Hepatocyte (in vitro differentiated cells): ENCODE measurements at places on chromosomes 1 and 21.

DNA sequence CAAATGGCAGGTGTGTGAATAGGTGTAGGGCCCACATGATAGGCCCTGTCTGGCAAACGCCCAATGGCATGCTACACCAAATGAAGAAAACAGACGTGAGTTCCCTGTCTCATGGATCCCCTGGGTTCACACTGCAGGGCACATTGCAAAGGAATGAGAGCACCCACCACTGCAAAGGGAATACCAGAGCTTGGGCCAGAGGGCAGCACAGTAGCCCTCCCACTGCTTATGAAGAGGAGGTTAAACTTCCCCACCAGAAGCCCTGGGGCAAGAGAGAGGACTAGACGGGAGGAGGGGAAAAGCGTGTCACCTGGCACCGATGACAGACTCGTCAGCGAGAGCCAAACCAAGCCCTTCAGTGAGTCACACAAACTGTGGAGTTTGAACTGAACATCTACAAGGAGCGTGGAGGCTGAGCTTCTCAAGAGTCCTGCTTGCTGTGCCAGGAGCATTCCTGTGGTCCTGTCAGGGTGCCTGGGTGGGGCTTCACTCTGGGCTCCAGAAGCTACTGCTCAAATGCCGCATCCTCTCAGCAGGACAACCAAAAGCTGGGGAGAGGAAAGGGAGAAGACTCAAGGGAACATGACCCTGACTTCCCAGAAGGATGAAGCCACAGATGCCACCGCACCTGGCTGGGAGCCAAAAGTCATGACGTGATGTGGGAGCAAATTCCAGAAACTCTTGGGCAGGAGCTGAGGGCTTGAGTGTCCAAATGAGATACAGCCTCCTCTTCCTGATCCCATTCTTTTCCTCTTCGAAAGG is 61.1 kb downstream of the TOMM20 start:
- peak; percentile 90 for DNase-seq

DNA sequence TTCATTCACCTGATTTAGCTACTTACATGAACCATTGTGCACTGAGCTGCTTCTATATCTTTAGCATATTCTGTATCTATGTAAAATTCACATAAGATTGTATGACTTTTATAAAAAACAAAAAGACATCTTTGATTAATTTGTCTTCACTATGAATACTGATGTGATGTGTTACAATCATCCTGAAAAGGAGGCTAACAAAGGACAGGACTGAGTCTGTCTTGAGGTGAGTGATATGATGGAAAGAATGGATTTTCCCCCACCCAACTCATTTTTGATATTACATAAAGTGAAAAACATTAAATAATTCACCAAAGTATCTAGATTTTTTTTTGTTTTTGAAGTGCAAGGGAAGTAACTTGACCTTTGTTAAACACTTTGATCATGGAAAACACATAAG is 9.8 kb downstream of the PTPRC start:
- no peak for DNase-seq

DNA sequence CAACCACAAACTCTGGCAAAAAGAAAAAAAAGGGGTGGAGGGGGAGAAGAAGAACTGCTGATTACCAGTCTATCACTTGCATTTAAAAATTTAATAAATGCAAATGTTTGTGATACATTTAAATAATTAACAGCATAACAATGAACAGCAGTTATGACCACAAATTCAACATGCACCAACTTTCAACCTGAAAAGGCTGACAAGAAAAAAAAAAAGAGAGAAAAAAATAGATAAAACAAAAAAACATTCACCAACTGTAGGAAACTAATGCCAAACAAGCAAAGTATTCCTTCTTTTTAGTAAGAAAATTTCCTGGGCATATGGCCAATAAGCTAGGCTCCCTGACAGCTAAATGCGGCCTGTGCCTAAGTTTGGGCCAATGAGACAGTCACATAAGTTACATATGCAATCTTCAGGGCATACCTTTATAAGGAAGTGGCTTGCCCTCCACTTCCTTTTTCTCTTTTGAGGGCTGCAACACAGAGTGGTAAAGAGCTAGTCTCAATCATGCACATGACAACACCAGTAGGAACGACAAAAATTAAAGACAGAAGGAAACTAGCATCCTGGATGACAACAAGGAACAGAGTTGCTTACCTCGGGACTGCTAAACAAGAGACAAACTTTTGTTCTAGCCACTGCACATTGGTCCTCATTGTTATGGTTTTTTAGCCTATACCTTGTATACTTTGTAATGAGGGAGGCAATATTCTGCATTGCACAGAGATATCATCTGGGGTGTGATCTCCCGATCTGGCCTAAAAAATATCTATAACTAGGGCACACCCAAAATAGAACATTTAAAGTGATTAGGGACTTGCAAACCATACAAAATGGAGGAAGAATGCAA is 24.2 kb upstream of the PHTF1 start:
- no peak for DNase-seq

DNA sequence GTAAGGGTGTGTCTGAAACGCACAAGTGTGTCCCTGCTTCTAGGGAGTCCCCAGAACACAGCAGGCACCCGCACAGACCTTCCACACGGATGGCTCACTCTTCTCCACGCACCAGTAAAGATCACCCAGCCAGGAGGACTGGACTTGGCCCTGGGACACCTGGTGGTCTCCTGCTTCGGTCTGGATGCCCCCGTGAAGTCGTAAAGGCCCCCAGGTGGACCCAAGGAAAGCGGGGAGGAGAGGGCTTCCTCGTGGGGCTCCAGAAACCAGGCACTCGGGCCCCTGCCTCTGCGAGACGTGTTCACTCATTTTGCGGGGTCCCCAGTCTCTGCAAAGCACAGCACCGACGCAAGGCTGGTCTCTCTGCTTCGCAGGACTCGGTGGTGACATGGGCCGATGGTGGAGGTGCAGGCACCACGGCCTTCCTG is 20.2 kb upstream of the COL6A2 start:
- no peak for DNase-seq

DNA sequence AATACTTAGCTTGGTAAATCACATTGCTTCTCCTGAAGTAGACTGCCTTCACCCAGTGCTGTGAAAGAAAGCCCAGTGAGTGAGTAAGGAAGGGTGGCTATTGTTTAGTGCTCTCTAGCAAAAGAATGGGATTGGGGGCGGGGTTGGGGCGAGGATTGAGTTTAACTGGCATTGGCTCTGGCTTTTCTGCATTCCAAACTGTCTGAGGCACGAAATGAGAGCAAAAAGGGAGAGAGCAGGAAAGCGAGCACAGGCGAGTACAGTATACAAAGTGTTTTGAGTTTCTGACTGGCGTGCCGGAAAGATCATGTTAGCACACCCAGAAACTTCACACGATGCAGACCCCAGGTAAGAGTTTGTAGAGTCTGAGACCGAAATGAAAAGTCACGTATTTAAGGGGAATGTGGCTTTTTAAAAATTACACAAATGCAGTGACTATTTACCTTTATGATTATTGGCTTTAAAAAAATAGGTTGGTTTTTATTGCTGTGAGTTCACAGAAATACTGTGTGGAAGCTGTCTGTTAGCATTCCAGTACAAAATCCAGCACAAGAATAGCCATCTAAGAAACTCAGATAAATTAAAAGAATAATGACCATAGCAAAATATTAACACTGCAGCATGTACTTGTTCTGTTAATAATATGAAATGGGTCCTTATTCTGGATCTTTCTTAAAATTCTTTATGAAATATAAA is 155.4 kb downstream of the CLEC20A start:
- peak; percentile 77 for DNase-seq

- DNase-seq = no peak
Measured at GRCh38 chr1:157776971-157777391, at the start of gene FCRL2. Gene FCRL2, minus strand, starts transcription at chr1:157777132. Its CDS starts 59 bp downstream, at chr1:157777073.

DNA sequence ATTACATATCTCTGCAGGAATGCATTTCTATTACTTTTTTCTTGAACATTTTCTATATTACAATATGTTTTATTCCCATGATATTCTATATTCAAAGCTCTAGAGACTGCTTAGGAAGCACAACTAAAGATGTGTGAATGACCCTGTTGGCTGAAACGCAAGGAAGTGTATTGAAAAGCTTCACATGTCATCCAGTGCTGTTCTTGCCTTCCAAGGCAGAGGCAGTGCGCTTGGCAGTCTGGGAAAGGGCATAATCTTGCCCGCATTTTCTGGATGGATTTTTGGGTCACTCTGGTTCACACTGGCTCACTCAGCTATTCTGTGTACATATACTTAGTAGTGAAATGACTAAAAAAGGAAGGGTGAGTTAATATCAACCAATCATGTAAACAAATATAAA is 262.4 kb downstream of the PTPRC start:
- no peak for DNase-seq

DNA sequence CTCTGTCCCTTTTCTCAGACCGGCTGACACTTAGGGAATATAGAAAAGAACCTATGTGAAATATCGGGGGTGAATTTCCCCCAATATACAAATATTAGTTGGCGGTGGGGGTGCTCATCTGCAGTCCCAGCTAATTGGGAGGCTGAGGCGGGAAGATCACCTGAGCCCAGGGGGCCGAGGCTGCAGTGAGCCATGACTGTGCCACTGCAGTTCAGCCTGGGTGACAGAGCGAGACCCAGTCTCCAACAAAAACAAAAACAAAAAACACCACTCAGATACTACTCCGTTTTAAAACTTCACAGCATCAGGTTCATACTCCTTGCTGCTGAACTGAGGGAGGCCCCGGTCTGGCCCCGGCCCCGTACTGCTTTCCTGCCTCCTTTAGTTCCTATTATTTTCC is 5.9 kb upstream of the EXOSC10 start:
- DNase-seq = no peak

GRCh38 chr1:36560621-36561360 is 78.1 kb upstream of the CSF3R start:
- no peak for DNase-seq

DNA sequence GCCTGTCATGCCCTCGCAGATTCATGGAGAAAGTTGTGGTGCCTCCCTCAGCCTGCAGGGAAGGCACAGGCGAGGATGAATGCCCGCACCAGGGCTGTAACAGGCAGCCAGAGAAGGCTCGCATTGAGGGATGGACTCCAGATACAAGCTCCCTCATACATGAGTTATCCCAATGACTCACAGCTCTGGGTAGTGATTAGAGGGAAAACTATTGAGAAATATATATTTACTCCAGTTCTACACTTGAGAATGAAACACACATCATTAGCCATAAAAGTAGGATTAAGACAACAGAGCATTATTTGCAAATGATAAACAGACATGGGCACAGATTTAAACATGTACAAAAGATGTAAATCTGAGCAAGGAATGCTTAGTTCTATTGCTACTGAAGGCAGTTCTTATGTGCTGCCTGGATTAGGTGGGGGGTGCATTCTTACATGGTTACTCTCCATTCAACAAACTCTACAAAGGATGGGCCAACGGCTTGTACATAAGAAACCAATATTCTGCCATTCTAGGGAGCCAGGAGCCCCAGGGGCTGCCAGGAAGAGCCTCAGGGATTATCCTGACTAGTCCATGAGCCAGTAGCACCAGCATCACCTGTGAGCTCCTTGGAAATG is 97.9 kb downstream of the CSMD2 start:
- peak; percentile 36 for DNase-seq

GRCh38 chr1:112396653-112397471 is 848 bp downstream of the CTTNBP2NL start:
- peak; percentile 62 for DNase-seq

DNA sequence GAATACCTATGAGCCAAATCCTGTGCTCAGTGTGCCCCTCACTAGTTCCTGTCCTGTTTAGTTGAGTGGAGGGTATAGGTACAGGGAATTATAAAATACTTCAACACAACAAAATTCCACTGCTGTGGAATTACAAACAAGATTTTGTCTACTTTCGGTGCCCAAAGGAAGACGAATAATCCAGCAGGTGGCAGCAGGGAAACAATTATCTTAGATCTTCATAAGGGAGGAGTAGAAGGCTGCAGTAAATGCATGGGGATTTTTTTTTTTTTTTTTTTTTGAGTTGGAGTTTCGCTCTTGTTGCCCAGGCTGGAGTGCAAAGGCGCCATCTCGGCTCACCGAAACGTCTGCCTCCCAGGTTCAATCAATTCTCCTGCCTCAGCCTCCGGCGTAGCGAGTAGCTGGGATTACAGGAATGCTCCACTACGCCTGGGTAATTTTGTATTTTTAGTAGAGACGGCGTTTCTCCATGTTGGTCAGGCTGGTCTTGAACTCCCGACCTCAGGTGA is 2.0 kb upstream of the PIP5K1A start:
- DNase-seq = peak; percentile 86

GRCh38 chr1:116360429-116361173 is 12.4 kb upstream of the ATP1A1 start:
- DNase-seq = no peak

GRCh38 chr1:98565951-98566350 is 95.6 kb upstream of the SNX7 start:
- DNase-seq = no peak

- DNase-seq = no peak
Measured at GRCh38 chr1:43460988-43461693, 7.4 kb upstream of the HYI start.

GRCh38 chr1:19416921-19417470 is 68.3 kb downstream of the CAPZB start:
- no peak for DNase-seq

GRCh38 chr21:24110846-24111245 is 1496.4 kb downstream of the MRPL39 start:
- no peak for DNase-seq

- DNase-seq = no peak
Measured at GRCh38 chr1:38044221-38045215, 2.1 kb downstream of the POU3F1 start.

- peak; percentile 78 for DNase-seq
Measured at GRCh38 chr1:109201123-109201703, 12.5 kb upstream of the SARS1 start.

- no peak for DNase-seq
Measured at GRCh38 chr1:38776466-38777065, 83.0 kb downstream of the RRAGC start.

- no peak for DNase-seq
Measured at GRCh38 chr1:17798799-17799382, 43.8 kb downstream of the ACTL8 start.

DNA sequence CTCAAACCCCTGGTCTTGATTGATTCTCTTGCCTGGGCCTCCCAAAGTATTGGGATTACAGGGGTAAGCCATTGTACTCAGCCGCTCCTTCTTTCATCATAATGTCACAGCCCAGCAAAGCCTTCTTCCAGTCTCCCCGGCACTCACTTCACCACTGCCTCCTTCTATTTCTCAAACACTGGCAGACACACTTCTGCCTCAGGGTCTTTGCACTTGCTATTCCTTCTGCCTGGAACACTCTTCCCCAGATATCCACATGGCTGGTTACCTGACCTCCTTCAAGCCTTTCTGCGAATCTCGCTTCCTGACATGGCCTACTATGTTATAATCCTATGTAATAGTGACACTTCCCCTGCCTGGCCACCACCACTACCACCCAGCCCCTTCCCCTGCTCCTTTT is 7.2 kb upstream of the SLC9A1 start:
- DNase-seq = no peak

DNA sequence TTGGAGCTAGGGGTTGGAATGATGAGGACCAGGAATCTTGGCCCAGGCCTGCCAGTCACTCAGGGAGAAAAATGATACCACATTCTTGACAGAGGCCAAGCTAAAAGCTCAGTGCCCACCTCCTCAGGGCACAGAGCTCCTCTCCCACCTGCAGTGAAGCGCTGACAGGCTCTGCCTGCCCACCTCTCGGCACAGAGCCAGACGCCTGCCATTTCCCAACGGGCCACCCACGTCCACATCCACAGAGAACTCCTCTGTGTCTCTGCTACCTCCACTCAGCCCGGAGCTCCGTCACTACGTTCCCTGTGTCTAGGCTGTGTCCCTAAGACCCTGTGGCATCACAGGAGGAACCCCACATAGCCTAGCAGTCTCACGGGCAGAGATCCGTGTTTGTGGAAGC is 60.8 kb downstream of the MRPL37 start:
- no peak for DNase-seq

GRCh38 chr1:27526569-27527222 is 36.7 kb upstream of the WASF2 start:
- no peak for DNase-seq

GRCh38 chr1:11046270-11046566 is 821 bp downstream of the MASP2 start:
- no peak for DNase-seq
